ENCODE measurements at places on chromosomes 4 and X.
A peak's percentile ranks its signal among the peaks of the same experiment; 100 is the strongest.

DNA sequence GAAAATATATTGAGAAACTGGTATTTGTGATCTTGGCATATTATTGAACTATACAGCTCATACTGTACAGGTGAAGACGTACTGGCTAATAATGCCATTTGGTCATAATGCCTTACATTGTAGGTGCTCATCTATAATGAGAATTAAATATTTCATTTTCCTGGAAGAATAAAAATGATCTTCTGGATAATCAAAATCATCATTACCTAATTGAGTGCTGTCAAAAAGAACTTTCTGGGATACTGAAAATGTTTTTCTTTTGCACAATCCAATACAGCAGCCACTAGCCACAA, 4.1 kb downstream of the RASGEF1B start:
- no peak for DNase-seq

GRCh38 chrX:85051627-85052026, 48.0 kb downstream of the APOOL start:
- DNase-seq: no peak

GRCh38 chr4:8773124-8773931, 98.3 kb downstream of the HMX1 start:
- DNase-seq: peak; percentile 13

- DNase-seq: no peak
These were observed 176.0 kb upstream of the NWD2 start for GRCh38 chr4:37068580-37068979.

DNA sequence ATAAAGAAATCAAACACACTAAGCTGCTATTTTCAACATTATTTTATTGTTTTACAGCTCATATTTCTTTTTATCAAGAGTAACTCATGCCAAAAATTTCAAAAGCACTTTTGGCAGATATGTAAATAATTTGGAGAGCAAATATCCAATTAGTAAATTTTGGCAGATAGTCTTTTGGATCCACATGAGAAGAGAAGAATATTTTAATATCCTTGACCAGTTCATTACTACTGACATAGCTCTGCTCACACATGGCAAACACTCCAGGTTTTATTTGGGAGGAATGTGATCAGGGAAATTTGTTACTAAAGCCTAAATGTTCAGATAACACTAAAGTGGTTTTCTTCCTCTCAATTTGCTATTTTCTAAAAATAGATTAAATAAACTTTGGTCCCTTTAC, 1054.3 kb downstream of the FAT4 start:
- DNase-seq: no peak

DNA sequence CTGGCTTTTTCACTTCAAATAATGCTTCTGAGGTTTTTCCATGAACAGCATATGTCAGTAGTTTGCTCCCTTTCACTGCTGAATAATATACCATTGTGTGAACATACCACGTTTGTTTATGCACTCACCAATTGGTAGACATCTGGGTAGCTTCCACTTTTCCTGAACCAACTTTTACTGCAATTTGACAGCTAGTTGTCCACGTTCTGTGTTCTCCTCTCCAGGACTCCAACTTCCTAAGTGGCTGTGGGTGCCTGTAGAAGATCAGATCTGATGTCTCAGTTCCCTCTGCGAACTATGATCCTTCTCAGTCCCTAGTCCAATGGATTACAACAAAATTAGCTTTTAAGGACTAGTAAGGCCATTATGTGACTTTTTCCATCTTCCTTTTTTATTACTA, 64.7 kb upstream of the PTCHD1 start:
- DNase-seq: no peak

GRCh38 chr4:183986971-183987946, 82.2 kb downstream of the STOX2 start:
- no peak for DNase-seq

- DNase-seq: no peak
These were observed 372.9 kb downstream of the KLHL13 start for GRCh38 chrX:117743469-117744251.

- DNase-seq: peak; percentile 32
These were observed 111.0 kb downstream of the DHX15 start for GRCh38 chr4:24473309-24473721.

GRCh38 chrX:72268597-72269365, 8.3 kb downstream of the RPS4X start:
- no peak for DNase-seq

GRCh38 chrX:109190542-109190941, 291.3 kb downstream of the GUCY2F start:
- DNase-seq: no peak

GRCh38 chr4:156782491-156782890, 189.1 kb downstream of the PDGFC start:
- no peak for DNase-seq

GRCh38 chrX:56788717-56789122, 59.7 kb downstream of the NBDY start:
- no peak for DNase-seq

GRCh38 chrX:19544693-19545305, 29.5 kb upstream of the MAP3K15 start:
- DNase-seq: no peak

GRCh38 chr4:176321589-176321988, 1.8 kb downstream of the SPCS3 start:
- no peak for DNase-seq

DNA sequence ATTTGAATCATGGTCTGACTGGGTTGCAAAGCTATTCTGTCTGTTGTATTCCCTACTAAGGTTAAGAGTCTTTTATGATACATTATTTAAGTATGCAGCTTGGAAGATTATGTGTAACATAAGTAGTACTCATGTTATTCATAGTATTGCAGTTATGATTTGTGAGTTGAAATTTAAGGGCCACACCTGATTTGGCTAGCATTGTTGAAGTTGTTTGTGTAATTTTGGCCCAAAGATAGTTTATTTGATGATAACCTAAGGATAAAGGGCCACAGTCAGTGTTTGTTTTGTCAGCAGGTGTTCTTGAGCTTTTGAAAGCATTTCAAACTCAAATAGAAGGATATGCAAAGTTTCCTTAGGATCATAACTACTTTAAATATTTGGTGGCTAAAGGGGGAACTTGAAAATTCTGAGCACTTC, 38.9 kb downstream of the NUDT9 start:
- DNase-seq: no peak

DNA sequence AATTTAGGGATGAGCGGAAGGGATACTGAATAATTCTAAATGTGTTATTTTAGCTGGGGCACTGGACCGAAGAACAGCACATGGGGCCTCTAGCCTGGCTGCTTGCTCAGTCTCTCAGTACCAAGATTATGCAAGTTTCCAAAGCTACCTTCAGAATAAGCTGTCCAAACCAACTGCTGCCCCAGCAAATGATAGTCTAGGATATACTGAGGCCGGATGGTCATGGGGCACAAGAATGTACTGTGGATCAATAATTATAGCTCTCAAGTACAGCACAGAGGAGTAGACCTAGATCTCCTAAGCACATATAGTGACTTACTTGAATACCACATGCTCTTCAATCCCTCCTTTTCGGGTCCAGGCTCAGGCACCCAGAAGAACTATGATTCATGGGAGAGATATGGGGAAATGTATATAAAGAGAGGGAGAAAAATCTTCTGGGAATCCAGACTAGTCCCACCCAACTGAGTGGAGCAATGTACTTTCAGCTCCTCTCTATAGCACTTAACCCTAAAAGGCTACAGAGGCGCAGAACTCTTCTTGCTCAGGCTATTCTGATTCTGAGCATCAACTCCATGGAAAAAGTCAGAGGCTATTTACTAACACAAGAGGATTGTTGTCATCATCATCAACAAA, 160.3 kb upstream of the GPC4 start:
- DNase-seq: no peak

GRCh38 chr4:139852612-139853269, 187.1 kb downstream of the MGST2 start:
- DNase-seq: no peak
